ENCODE measurements at places on chromosomes 13 and 19.
A peak's percentile ranks its signal among the peaks of the same experiment; 100 is the strongest.

- no peak for DNase-seq
Observed at GRCh38 chr19:47417746-47418691, 1.3 kb downstream of the MEIS3 start.

- no peak for DNase-seq
Observed at GRCh38 chr13:111491021-111491420, 170.6 kb downstream of the TEX29 start.

DNA sequence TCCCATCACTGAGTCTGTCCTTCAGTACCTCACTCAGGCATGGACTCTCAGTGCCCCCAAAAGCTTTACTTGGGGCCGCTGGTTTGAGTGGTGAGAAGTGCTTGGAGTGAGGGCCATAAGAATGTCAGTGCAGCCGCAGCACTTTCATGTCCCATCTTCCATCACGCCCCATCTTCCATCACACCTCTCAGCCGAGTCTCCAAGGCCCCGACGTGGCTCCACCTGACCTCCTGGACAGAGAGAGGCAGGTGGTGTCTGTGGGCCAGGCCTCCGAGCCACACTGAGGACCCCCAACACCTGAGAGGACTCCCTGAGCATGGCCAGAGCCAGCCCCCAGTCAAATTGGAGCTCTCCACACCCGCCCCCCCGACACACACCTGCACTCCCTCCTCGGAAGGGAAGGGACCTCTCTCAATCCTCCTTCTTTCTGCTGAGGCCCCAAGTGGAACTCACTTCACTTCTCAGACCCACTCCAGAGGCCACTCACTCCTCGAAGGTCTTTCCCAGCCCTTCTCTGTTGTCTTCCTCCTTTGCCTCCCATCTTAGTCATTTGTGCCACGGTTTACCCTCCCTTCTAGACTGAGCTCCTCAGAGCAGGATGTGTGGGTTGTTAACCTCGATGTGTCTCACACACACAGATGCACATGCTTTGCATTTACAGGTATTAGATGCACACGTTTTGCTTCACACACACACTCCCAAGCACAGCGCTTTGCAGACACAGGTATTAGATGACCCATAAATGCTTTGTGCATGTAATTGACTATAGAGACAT is 65.7 kb upstream of the ATP12A start:
- no peak for DNase-seq

DNA sequence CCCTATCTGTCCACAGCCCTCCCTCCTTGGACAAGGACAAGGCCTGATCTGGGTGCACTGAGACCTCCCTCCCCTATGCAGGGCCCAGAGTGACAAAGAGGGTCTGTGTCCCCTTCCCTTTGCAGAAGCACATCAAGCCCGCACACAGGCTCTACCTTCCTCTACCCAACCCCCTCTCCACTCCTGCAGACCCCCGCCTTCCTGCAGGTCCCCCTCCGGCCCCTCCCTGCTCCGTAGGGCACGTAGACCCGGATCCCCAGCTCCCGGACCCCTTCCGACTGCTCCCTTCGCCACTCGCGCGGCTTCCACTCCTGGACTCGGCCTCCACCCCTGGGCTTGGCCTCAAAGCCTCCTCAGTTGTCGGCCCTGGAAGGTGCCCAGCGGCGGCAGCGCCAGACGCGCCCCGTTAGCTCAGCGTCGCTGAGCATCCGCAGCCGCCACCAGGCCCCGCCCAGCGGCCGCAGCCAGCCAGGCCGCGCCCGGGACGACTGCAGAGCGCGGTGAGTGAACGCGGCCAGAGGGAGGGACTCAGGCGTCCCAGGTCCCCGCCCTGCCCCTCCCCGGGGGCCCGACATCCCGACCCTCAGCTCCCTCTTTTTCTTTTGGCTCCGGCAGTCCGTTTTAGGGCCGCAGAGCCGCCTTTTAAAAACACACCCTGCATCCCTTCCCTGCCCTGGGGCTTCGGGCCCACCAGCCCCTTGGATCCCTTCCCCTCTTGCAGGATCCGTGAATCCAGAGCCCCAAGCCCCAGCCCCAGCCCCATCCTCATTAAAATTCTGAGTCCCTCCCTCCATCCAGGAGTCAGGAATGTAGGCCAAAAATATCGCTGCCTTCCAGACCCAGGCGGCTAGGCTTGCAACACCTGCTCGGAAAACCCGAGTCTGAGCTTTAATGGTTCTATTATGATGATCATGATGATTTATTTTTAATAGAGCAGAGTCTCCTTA is 1.5 kb upstream of the MYADM start:
- DNase-seq, result peak; percentile 42

DNA sequence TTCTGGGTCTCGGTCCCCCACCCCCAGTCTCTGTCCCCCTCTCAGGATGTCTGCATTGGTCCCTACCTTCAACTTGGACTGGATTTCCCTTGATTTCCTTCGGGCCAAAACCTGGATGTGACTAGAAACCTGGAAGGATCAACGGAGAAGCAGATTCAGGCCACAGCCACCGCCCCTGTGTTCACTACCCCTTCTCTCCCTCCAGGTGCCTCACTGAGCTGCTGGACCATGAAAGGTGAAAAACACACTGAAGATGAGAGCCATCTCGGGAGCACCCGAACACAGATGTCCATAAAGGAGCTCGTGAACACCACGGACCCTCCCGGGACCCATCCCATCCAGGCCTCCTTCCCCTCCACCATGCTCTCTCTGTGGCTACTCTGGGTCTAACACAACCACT is 5.0 kb downstream of the TEAD2 start:
- no peak for DNase-seq

- no peak for DNase-seq
Observed at GRCh38 chr19:30256496-30256850, 115.7 kb upstream of the ZNF536 start.

DNA sequence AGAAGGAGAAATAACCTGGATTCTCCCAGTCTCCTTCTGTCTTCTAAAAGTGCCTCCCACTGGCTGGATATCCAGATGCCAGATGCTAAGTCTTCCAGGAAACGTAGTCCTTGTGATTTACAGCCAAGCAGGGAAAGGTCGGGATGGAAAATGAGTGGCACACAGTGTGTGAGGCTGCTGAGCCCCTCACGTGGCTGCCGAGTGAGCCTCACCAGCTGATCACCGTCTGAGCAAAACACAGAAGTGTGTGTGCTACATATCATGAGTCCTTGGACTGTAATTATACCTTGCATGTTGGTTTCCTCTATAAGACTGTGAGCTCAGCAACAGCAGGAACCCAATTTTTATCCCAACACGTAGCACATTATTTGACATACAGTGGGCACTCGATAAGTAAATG is 15.1 kb downstream of the LHFPL6 start:
- no peak for DNase-seq

DNA sequence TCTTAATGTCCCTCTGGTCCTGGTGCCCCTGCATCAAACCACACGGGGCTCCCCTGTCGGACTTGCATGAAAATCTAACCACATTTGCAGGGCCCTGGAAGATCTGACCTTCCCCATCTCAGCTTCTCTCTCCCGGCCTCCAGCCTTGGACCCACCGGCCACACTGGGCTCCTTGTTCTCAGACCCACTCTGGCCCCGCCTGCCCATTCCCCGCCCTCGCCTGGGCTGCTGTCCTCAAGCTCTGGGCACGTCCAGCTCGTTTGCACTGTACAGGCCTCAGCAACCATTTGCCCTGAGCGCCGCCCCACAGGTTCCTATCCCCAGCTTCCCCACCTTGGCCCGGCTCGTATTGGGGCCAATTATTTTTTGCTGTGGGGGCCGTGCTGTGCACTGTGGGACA is 10.5 kb downstream of the MYO9B start:
- DNase-seq, result no peak

GRCh38 chr19:55341171-55341588 is 1.5 kb downstream of the KMT5C start:
- DNase-seq, result peak; percentile 8

DNA sequence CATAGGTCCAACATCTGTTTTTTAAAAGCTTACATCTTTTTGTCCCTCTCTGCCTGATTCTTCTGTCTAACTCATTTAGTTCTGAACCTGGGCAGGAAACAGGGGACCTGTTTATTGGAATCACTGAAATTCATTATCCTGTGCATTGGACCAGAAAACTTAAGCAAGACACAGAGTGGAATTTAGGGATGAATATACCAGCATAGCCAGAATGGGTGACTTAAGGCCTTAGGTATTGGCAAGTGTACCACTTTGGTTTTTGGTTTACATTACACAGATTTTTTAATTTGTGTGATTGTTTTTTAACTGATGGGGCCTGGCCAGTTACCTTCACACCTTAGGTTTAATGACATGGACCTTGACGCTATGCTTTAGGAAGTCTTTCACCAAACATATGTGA is 232.5 kb downstream of the GPC5 start:
- no peak for DNase-seq

DNA sequence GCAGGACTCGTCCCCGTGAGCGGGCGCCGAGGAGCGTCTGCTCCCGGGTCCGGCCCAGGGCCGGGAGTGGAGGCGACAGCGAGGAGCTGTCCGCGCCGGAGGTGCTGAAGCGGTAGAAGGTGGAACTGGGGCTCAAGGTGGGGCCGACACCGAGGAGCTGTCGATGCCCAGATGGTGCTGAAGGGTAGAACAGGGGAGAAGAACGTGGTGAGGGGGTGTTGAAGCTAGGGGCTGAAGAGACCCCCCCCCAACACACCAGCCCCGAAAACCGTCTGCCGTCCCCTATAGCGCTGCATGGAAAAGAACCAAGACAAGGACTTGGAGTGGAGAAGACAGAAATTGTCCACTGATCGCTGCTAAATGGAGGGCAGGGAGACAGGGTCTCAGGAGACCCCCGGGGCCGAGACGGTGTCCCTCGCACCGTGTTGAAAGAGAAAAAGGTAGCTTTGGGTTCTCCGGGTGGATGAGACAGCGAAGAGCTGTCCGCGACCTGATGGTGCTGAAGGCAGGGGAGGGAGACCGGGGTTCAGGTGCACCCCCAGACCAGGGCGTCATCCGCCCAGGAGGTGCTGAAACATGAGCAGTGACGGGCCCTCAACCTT is 7.1 kb upstream of the PDE4C start:
- DNase-seq, result no peak

DNA sequence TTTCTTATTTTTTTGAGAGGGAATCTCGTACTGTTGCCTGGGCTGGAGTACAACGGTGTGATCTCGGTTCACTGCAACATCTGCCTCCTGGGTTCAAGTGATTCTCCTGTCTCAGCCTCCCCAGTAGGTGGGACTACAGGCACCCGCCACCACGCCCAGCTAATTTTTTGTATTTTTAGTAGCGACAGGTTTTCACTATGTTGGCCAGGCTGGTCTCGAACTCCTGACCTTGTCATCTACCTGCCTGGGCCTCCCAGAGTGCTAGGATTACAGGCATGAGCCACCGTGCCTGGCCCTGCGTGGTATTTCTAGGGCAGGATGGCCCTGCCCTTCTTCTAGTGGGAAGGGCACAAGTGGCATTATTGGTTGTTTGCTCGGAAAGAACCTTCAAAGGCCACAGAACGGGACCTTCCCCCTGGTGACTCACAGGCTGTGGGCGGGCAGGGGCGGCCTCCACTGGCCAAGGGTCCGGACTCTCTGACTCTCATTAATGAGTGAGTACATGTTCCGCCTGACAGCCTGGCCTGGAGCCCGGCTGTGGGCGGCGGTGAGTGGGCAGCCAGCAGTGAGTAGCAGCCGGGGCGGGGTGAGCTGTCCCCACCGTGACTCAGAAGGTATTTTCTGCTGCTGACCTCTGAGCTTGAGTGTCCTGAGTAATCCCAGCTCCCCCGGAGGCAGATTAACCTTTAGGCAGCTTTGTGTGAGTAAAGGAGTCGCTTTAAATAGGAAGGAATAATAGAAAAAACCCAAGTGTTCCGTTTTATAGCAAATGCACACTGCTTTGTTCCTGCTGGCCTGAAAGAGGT is 5.1 kb downstream of the DOT1L start:
- peak; percentile 45 for DNase-seq

DNA sequence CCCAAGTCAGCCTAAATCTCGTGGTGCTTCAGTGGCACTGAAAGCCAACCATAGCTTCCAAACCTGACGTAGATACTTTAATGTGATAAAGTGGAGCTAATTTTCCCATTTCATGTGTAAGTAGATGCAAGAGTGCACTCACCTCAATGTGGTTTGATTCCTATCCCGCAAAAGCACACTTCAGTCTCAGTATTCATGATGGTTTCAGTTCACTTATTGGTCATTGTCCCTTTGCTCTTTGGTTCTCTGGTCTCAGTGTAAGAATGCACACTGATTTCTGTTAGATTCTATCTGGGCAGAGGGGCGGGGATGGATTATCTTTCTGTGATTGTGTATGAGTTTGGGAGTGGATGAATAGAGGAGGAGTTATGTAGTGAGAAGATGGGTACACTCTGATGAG is 340.6 kb downstream of the KCNRG start:
- no peak for DNase-seq

DNA sequence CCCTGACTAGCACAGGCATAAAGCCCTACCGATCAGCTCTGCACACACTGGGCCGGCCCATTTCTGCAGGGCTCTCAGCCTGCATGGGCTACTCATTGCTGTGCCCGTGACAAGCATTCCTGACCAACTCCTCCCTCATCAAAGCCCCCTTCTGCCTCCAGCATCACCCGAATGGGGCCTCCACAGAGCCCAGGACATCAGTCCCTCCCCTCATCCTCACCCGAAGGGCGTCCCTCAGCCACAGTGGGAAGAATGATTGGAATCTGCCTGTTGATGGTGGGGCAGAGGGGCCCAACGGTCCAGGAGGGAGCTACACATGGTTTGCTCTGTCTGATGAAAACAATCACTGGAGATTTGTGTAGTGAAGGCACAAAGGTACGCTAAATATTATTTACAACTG is 43.8 kb downstream of the SERP2 start:
- DNase-seq, result no peak

- no peak for DNase-seq
Observed at GRCh38 chr13:70835371-70835770, 727.1 kb upstream of the KLHL1 start.

DNA sequence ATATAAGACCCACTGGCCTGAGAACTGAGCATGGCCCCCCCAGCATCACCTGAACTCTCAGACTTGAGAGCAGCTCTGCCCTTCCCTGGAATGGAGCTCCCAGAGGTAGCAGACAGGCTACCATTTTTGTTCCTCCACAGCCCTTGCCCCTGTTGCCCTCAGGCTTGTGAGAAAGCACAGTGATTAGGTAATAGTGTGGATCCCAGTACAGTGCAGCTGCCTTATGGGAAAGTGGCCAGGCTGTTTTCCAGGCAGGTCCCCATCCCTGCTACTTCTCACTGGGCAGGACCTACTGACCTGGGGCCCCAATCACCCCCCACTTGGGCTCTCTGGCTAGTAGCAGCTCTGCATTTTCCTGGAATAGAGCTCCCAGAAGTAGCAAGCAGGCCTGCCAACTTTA is 834.0 kb downstream of the DACH1 start:
- DNase-seq, result no peak

DNA sequence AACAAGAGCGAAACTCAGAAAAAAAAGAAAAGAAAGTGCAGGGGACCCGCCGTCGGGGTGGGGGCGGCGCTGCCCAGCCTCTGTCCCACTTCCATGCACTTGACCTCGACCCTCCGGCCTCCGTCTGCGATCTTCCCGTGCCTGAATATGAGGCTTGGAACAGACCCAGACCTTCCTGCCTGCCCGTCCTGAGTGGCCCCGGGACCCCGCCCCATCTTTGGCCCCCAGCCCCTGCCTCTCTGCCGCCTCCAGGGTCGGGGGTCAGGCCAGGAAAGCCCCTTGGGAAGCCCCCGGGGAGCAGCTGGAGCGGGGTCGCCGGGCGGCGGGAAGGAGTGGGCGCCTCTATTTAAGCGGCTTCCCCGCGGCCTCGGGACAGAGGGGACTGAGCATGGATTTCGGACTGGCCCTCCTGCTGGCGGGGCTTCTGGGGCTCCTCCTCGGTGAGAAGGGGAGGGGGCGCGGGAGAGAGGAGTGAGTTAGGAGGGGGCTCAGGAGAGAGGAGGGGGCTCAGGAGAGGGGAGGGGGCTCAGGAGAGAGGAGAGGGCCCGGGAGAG is at the start of gene MADCAM1:
Gene MADCAM1 (plus strand): TSS at position 375 of the 554 bp plus-strand sequence. CDS start 14 bp downstream, at position 389.
- DNase-seq, result no peak

GRCh38 chr19:35029737-35030256 is 473 bp upstream of the SCN1B start:
- no peak for DNase-seq
